ENCODE measurements at places on chromosomes 7 and 10.
A peak's percentile ranks its signal among the peaks of the same experiment; 100 is the strongest.

DNA sequence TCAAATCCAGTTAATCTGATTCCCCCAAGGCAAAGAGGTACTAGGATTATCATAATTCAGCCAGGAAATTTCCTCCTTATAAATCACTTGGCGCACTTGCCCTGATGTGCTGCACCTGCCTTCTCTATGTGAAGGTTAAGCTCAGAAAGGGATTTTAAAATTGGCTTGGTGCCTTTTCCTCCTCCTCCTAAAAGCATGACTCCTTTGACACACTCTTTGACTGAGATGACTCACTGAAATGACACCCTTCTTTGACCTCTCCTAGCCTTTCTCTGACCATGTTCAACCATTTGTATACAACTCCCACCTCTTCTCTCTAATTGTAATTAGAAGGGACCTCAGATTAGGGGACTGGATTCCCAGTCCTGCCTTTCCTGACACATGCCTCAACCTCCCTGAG lies 46.5 kb downstream of the ABLIM1 start:
- no peak for DNase-seq

DNA sequence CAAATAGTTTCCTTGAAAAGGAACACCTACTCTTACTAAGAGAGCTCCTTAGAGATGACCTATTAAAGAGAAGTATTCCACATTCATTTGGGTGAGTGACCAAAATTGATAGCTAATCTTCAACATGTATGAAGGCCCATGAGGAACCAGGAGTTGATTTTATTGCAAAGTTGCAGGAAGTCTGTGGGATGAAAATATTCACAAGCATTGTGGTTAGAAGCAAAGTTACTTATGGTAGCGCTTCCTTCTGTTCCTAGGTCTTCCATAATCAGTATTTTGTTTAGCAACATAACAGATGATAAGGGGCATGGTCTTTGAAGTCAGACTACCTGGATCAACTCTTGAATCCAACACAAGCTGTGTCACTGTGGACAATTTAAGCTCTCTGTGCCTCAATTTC lies 164.5 kb downstream of the DGKB start:
- no peak for DNase-seq

- no peak for DNase-seq
Measured at GRCh38 chr7:115779561-115779960, 251.0 kb downstream of the TFEC start.

- DNase-seq: no peak
Measured at GRCh38 chr7:36881233-36881874, 157.1 kb upstream of the AOAH start.

- DNase-seq: peak; percentile 16
Measured at GRCh38 chr7:85229544-85229943, 42.7 kb upstream of the SEMA3D start.

DNA sequence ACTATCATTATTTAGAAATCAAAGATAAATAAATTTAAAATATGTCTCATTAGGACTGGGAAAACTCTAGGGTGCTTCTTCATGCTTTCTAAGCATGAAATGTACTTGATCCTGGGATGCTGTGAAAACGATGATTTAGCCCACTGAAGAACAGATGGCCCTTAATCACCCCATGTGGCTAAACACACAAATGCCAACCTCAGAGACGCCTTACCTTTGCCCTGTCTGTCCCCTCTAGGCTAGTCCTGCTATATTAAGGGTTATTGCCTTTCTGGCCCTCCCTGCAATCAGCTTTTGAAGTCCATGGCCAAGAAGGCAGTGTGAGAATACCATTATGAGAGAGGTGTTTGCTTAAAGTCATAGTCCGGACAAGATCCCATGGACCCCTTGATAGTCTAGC lies 217.2 kb downstream of the TWIST1 start:
- DNase-seq: no peak

DNA sequence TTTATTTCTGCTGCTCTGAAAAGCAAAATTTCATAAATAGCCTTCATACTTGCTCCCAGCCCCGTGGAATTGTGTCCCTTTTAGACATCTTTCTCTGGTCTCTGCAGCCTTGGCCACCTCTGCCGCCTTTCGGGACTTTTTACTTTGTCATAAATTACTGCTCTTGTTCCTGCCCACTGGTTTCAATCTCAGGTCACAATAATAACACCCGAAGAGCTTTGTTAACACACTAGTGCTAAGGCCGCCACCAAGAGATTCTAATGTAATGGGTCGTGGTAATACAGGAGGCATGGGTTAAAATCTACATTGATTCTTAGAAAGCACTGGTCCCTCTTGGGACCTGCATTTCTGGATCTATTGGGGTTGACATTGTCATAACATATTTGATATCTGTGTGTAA lies 276.0 kb upstream of the VWC2 start:
- DNase-seq: no peak

- no peak for DNase-seq
Measured at GRCh38 chr10:89810908-89811525, 109.6 kb downstream of the KIF20B start.

GRCh38 chr7:143295870-143296269 lies 7.7 kb downstream of the CASP2 start:
- peak; percentile 89 for DNase-seq

GRCh38 chr10:77290528-77291155 lies 347.0 kb downstream of the KCNMA1 start:
- peak; percentile 99 for DNase-seq

- no peak for DNase-seq
Measured at GRCh38 chr10:95277201-95277570, 13.6 kb downstream of the PDLIM1 start.

DNA sequence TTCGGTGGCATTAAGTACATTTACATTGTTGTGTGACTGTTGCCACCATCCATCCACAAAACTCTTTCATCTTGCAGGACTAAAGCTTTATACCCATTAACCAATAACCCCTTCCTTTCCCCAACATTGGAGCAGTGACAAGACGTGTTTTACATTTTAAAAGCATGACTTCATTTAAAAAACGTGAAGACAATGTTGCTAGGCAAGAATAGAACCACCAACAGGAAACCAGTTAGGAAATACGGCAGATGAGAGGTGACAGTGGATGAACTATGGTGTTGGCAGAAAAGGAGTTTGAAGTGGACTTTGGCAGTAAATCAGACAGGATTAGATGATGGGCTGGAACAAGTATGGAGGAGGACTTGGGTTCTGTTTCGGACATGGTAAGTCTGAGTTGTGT lies 17.0 kb downstream of the TMEM236 start:
- DNase-seq: peak; percentile 78

GRCh38 chr7:50821457-50822008 lies 38.8 kb upstream of the GRB10 start:
- DNase-seq: peak; percentile 72

DNA sequence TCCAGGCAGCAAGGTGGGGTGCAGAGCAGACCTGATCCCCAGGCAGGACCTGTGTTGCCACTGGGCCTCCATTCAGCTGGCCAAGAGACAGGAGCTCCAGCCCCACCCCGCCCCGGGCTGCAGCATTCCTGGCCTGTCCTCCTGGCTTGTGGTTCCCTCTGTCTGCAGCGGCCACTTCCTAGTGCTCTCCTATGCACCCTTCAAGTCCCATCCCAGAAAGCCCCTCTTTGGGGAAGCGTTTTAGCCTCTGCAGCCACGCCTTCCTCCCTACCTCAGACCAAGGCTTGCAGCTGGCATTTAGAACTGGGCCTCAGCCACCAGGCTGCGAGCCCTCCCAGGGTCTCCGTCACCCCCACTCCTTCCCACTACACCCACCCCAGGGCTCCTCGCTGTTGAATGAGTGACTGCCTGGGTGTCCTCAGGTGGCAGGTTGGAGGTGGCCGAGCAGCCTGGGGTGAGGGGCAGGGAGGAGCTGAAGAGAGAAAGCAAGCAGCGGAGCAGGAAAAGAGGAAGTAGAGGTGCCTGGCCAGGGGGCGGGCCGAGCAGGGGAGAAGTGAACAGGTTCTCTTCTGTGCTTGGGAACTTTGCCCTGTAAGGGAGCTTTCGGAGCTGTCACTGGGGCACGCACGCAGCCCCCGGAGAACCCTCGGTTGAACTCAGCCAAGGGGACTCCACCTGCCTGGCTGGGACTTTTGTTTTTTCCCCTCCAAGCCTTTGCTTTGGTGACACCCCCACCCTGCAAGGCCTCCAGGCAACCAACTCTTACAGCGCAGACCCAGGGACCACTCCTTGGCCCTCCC lies 109.1 kb upstream of the TNRC18 start:
- DNase-seq: no peak

DNA sequence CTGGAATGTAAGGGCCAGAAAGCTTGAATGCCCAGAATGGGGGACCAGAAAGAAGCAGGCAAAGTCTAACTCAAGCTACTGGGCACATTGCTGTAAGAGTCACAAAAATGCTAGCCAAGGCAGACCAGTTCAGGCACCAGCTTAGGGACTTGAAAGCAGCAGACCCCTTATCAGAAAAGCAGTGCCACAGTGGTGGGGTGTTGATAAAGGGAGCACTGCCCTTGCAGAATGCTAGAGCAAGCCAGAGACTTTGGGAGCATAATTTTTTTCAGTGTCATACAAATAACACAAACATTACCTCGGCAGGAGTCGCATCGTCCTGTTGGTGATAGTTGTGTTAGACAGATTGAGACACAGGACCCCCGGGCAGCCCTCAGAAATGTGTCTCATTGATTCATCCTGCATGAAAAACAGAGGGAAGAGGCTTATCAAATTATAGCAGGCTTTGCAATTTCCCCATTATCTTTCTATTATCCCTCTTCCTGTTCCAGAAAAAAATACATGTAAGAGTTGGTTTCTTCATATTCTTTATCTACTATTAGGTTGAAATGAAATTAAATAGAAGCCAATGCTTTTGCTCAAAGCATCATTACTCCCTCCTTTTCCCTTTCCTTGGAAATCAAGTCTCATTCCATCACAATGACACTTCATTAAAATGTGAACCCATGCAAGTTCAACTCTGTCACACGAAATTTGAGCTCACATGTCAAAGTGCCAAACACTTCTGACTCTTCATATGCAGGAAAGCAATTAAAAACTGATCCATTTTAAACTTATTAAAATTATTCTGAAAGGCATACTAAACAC lies 13.4 kb downstream of the LRRC17 start:
- DNase-seq: peak; percentile 80

GRCh38 chr10:51918884-51919325 lies 219.5 kb upstream of the CSTF2T start:
- DNase-seq: no peak

GRCh38 chr7:4642468-4643203 lies 39.5 kb upstream of the FOXK1 start:
- DNase-seq: no peak

DNA sequence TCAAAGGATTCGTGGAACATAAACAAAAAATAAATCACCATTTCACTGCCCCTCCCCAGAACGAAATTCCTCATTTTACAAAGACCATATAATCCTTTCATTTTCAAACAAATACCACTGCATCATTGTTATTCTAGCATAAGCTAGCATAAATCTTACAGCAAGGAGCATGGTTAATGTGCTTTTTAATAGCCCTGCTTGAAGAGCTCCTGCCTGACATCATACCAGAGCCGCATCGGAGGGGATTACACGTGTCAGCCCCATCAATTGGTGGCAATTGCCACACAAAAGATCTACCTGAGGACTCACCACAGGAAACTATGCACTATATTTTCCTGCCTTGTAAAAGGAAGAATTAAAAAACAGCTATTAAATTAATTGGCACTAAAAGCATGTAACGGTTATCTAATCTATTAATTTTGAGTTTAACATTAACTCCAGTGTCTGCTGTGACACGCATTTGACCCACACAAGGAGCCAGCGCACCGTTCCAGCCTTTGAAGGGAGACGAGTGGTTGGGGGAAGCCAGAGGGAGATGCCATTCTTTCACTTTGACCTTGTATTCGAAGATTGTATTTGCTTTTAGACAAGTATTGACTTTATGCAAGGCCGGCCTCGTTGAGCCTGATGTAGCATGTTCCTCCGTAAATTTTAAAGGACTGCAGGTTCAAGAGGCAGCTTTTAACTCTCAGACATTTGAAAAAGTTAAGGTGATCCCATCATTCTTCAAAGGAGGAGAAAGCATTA lies 261.1 kb upstream of the RNF32 start:
- no peak for DNase-seq

DNA sequence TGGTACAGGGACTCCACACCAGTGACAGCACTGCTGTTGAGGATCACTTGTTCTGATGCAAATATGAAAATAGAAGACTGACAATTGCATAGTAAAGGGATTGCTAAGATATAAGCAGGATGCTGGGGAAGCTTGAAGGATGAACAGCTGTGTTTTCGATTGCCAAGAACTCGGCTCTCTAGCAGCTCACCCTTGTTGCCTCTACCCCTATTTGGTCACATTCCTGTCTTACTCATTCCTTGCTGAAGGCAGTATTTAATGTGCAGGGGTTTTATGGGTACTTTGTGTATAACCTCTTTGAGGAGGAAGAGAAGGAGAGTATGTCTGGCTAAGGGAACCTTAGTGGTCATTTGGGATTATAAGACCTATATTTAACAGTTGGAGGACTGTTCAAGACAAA lies 218.8 kb downstream of the AUTS2 start:
- peak; percentile 46 for DNase-seq

GRCh38 chr10:61781969-61782403 lies 119.3 kb downstream of the CABCOCO1 start:
- DNase-seq: no peak

DNA sequence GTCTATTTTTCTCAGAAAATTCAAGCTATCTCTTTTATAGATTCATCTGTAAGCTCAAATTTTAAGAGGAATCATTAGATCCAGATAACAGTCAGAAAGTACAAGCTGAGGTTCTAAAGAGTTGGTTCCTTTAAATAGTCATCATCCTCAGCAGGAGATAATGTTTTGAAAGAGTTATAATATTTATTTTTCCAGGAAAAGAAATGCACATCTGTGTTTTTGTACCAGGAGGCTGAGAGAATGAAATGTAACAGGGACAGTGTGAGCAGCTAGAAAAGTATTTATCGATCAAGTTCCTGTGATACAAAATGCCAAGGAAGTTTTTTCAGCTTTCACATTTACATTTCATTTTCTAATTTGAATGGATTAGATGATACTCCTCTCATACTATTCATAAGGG lies 120.2 kb upstream of the LRRTM3 start:
- no peak for DNase-seq

GRCh38 chr7:28878481-28878880 lies 79.6 kb downstream of the TRIL start:
- DNase-seq: no peak

DNA sequence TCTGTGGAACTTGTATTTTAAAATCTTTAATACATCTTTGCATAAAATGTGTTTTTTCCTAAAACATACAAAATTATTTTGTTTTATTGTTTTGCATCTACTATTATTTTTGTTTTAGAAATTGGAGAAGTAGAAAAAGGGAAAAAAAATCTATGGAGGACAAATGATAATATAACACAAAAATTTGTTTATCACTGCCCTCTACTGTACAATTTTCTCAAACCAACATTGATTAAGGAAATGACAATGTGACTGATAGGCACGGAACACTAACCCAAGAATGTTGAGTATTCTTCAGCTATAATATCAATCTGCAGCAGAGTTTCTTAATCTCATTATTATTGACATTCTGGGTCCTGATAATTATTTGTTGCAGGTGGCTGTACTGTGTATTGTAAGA lies 9.5 kb upstream of the ING3 start:
- peak; percentile 4 for DNase-seq

DNA sequence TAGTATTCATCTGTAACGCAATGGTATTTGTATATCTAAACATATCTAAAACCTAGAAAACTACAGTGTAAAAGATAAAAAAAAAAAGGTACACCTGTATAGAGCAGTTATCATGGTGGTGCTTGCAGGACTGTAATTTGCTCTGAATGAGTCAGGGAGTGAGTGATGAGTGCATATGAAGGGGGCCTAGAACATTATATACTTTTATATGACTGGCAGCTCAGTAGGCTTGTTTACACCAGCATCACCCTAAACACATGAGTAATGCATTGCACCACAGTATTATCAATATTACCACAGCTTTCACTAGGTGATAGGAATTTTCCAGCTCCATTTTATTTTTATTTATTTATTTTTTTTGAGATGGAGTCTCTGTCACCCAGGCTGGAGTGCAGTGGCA lies 40.8 kb downstream of the TRIM24 start:
- no peak for DNase-seq

Data from EH (cell line).